ENCODE measurements at places on chromosomes 13 and 19. TPM values are rescaled to one million over a fixed set of nuclear protein-coding genes. Genes with fewer than 3 reads are reported as not detected.

Gene NMRK2
- not detected for total RNA-seq

Gene ONECUT3
- 5.9 TPM for total RNA-seq

DNA sequence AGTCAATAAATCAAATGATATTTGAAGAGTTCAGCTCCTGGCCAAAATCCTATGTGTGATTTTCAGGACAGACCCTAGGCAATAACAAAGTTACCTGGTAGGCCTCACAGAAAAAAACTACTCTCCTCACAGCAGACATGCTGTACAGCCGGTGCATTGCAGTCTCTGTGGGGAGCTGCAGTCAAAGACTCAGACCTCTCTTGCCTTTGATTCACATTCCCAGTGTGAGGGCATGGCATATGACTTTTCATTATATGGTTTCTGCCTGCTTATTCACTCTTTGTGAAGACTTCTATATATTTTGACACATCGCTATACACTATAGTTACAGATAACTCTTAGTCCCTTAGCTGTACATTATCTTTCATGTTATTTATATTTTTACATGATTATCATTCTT lies 2684.3 kb upstream of the PCDH20 start:
- no peak for DNase-seq

DNA sequence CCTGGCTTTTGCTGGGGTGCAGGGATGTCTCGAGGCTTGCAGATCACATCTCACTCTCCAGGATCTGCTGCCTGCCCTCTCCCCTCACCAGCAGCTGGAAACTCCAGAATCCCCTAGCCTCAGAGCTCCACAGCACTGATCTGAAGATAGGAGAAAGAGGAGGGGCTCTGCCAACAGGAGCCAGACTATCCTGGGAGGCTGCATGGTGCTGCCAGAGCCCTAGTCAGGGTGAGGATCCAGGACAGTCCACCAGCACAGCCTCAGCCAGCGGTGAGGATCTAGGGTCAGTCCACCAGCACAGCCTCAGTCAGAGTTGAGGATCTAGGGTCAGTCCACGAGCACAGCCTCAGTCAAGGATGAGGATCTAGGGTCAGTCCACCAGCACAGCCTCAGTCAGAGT lies 65.2 kb downstream of the RAB20 start:
- DNase-seq, result no peak

- no peak for DNase-seq
Measured at GRCh38 chr13:79079351-79079839, 326.7 kb downstream of the RBM26 start.
